Astrocyte of the cerebellum (primary cell): ENCODE measurements at places on chromosomes 7 and 10.

- no peak for DNase-seq
Observed at GRCh38 chr10:116555880-116556279, 10.1 kb downstream of the PNLIP start.

DNA sequence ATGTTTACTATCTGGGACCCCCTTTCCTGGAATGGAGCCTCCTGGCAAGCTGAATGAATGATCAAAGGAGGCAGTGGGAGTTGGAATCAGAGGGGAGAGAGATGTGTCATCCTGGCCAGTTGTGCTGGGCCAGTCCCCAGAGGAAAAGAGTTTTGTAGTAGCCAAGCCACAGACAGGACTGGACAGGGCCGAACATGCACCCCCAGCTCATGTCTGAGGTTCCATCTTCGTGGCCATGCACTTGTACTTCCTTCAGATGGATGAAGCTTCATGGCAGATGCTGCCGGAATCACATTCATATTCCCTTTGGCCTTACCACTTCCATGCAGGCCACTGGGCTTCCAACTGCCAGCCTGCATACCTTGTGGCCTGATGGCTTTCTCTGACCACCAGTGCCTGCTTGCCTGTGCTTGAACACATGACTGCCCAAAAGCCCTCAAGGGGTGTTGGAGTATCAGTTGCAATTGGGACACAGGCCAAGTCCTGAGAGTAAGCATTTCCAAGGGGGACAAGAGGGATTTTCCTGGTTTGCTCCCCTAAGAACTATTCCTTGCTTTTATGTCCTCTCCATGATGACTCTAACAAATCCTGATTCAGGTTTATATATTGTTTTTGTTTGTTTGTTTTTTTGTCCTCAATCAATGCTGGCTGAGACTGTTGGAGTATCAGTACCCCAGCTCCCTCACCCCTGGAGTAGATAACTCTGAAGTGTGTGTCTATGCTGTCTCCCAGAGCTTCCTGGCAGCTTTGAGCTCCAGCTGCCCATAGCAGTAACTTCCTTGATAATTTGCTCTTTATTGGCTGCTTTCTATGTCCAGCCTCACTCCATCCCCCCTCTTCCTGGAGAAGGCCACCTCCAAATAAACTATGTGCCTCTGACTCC, 63.6 kb downstream of the TMEM130 start:
- no peak for DNase-seq

DNA sequence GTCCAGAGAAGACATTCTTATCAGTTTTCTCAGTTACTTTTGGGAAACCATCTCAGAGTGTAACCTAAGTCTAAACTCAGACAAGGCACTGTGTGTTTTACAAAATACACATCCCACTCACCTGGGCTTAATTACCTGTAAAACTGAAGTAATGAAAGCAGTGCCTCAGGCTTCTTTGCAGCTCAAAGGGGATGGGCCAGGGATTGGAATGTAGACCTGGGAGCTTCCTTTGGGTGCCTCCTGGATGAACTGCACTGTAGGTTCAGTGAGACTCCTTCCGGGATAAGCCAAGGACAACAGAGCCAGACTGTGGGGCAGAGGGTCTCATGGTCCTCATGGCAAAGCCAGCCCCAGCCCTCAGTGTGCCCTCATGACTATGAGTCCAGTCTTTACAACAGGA, 672.4 kb upstream of the GALNT17 start:
- no peak for DNase-seq

- DNase-seq, result no peak
Observed at GRCh38 chr10:93224005-93224779, 150.5 kb downstream of the CYP26A1 start.

DNA sequence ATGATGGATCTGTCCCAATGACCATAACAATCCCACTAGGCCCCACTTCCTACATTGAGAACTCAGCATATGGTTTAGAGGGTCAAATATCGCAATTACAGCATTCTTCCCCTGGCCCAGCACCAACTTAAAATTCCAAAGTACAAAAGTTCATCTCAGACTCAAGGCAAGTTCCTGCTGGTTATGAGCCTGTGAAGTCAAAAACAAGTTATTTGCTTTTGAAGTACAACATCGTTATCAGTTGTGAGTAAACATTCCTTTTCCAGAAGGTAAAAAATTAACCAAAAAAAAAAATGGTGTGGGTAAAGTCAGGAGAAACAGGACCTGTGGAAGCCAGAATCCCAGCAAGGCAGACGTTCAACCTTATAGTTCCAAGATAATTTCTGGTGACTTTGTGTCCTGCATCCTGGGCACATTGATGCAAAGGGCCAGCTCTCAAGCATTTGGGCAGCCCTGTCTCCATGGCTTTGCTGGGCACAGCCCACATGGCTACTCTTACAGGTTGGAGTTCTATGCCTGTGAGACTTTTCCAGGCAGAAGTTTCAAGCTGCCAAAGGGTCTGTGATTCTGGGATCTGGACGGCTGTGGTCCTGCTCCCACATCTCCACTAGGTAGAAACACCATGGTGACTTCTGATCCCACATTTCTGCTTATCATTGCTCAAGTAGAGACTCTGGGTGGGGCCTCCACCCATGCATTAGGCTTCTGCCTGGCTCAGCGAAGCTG, 37.5 kb downstream of the AKR1C8 start:
- no peak for DNase-seq

DNA sequence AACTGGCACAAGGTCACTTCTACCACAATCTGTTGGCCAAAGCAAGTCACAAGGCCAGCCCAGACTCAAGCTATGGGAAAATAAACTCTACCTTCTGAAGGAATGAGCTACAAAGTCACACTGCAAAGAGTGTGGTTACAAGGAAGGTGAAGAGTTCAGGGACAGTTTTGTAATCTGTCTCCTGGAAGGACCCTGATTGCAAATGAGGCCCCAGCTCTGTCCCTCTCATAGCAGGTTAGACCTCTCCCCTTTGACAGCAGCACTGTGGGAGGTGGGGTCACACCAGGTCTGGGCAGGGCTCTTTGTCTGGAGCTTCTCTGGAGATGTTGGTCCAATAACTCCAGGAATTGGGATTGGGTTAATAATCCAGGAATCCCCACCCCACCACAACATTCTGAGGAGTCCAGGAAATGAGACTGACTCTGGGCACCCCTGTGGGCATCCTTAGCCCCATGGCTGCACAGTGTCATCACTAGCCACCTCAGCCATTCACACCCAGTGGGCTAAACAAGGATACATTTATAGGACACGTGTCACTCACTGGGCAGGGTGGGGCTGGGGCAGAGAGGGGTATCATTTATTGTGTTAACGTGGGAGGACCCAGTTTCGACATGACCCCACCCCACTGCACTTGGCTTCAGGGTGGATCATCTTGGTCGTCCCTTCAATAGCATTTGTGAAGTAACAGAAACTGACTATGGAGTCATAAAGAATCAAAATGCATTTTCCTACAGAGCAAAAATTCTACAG, 23.7 kb upstream of the C10orf105 start:
- no peak for DNase-seq

GRCh38 chr7:89129600-89130375, 334.3 kb upstream of the TEX47 start:
- DNase-seq, result no peak

DNA sequence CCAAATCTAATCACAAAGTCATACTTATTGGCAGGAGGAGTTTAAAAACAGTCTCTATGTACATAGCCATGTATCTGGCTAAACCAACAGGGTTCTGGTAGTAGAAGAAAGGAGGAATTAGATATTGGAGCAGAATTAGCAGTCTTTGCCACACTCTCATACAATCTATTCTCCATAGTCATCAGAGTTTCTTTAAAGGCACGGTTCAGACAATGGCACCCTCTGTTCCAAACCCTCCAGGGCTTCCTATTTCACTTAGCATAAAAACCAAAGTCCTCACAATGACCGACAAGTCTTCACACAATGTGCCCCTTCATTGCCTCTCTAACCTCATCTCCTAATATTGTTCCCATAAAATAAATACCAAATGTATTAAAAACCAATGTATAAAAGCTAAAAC, 12.7 kb downstream of the ZNF438 start:
- no peak for DNase-seq

DNA sequence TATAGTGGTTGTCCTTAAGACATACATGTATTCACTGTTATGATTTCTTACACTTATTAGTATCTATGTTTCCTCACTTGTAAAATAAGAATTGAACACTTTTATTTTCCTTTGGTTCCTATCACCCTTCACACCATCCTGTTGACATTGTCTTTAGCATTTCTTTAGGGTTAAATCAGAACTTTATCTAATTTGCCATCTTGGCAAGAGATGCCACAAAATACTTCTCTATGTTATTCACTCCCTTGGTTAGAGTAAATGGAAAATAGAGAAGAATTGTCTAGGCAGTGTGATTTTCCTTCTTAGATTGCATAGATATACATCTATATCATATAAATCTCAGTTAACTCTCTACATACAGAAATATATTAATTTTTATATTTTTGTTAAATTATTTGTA, 204.7 kb downstream of the SEMA3D start:
- no peak for DNase-seq

GRCh38 chr7:95264363-95264891, 59.9 kb downstream of the PON1 start:
- DNase-seq, result peak; percentile 35

DNA sequence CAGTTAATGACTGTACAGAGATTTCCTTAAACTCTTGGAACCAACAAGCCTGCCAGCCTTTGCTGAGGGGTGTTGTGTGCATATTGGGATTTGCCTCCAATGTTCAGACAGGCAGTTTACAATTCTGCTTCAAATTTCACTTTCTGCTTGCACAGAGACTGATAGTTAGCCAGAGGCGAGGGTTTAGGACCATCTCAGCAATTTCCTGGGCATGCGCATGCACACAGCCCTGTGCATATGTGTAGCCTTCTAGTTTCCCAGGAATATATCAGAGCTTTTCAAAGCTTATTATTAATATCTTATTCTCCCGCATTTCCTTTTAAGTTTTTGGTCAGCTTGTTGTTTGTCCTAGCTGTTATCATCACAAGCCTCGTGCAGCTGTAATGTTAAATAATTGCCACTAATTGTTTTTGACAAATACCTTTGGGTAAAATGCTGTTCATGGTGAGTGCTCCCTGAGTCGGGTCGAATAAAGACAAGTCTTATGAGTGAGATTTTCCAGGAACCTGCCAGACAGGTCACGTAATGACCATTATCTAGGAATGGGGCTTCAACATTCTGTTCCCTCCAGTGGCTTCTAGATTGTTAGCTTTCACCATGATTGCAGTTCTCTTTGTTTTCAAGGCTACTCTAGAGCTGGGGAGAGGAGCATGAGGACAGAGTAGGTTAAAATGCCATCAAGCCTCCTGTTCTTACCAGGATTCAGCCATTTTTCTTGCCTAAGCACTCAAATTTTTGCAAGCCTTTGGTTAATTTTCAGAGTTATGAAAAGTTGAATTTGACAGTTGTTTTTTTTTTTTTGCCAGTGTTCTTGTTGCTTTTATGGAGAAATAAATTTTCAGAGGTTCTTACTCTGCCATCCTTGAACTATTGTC, 24.1 kb upstream of the DNAJC1 start:
- DNase-seq, result no peak

- DNase-seq, result no peak
Observed at GRCh38 chr10:118907051-118907450, 122.5 kb upstream of the NANOS1 start.

DNA sequence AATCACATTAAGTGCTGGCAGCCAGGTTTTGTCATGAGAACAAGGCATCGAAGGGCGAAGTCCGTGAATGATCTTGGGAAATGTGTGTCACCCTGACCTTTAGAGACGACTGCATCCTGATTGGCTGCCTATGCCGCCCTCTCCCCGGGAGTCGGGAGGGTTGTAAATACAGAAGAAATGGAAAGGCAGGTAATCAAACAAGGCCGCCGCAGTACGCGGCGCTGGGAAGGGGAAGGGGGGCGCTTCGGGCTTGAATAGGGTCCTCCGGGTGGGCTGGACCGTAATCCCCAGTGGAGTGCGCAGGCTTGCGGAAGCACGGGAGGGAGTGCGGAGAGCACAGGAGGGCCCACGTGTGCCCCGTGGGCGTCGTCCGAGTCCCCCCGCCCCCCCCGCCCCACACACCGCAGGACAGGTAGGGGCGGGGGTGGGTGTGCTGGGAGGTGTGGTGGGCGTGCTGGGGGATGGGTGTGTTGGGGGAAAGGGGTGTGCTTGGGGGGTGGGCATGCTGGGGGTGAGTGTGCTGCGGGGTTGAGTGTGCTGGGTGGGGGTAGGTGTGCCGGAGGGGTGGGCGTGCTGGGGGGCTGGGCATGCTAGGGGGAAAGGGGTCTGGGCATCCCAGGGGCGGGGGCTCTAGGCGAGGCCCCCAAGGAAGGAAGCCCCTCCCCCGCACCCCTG, 169.4 kb downstream of the ARHGAP12 start:
- DNase-seq, result no peak

DNA sequence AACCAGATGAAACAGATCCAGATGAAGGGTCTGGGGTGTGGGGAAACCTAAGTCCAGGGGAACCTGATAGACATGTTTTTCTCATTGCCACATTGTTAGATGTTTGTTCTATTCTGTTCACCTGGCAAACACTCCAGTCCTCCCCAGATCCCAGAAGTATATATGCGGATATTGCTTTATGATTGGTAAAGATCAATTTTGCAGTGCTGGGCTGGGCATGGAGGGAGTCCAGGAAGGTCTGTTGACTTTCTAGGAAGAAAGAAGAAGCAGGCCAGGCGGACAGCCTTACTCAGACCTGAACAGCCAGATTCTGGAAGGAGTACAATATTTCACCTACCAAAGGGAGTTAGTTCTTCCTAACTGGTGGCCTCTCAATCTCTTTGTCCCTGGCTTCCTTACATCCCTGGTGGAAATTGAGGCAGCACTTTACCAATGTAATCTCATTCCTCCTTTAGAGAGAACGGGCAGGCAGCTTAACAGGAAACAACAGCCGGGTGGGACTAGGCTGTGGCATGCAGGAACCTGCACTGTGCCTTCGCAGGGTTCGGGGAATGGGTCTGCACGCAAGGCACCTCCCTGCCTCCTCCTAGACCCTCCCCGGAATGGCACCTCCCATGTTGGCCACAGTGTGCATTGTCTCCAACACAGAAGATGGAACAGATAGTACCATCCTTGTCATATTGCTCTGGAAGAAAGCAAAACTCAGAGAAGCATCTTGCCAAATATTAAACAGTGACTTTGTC, 930 bp downstream of the GIMAP6 start:
- DNase-seq, result no peak

DNA sequence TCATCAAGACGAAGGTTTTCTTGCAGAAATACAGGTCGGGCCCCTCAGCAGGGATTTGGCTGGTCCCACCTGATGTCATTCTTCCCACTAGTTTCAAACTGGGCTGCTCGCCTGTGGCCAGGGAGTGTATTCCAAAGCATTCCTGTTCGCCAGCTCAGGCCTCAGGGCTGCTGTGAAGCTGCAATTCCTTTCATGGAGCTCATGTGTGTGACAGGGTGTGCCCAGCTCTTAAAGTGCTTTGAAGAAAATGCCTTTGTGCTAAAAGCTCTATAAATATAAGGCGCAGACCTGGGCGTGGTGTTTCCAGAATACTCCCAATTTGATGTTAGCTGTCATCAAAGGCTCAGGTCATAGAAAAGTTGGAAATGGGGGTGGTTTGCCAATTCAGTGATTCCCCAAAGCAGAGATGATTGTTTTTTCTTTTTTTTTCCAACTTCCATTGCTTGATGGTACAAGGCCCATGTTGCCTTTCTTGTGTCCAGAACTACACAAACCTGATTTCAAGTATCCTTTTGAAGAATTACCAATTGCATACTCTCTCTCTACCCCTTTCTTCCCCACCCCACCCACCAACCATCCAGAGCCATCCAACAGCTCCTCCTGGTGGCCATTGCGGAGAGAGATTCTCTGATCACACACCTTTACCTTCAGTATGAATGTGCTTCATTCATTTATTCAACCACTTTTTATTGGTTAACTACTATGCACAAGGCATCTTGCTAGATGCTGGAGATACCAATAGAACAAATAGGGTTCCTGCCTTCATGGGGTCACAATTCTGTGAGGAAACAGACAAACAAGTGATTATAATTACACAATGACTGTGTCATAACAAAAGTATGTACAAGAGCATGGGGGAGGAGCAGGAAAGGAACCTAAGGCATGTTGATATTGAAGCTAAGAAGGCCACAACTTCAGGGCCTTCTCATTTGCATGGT, 297.3 kb upstream of the LYZL1 start:
- DNase-seq, result peak; percentile 75
